ENCODE measurements at places on chromosomes 12 and 14.
A peak's percentile ranks its signal among the peaks of the same experiment; 100 is the strongest.

DNA sequence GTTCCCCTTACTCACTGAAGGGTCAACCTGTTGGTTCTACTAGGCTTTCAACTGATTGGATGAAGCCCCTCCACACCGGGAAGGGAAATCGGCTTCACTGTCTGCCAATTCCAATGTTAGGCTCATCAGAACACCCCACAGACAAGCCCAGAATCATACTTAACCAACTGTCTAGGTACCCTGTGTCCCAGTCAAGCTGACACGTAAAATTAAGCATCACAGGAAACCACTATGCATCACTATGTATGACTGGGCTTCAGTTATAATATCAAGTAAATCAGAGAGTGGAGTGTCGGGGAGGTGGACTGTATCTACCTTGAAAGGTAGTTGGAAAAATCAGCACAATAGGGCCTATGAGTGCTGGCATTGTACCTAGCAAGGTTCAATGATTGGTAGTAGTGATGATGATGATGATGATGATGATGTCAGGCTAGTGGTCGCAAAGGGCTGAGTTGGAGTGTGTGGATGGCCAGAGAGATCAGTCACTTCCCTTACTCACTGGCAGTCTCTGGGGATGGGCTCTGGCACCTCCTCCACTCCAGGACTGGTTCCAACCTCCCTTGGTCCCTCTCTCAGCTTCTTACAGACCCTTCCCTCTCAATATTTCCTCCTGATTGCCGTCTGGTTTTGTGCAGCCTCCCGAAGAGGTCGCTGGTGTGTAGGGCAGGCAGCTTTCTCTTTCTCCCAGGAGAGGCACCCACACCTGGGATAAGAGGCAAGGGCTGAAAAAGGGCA is 3.3 kb upstream of the ATG101 start:
- DNase-seq, result no peak

- DNase-seq, result no peak
These were observed 17.1 kb downstream of the POU6F1 start for GRCh38 chr12:51200806-51201205.

- no peak for DNase-seq
These were observed 572 bp upstream of the RASSF8 start for GRCh38 chr12:25957793-25958427.

DNA sequence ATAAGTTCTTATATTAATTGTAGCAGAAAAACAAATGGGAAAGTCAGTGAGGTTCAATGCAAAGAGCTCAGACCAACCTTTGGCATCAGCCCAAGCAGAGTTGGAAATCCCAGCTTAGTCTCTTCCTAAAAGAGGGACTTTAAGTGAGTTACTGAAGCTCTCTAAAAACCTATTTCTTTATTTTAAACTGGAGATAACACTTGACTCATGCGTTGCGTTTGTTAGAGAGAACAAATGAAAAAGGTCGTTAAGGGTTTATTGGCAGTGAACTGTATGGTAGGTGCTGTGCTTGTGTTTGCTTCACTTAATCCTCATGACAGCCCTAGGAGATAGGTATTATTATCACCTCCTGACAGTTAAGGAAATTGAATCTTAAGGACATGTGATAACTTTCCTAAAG is 396.5 kb downstream of the RAD51B start:
- DNase-seq, result no peak

DNA sequence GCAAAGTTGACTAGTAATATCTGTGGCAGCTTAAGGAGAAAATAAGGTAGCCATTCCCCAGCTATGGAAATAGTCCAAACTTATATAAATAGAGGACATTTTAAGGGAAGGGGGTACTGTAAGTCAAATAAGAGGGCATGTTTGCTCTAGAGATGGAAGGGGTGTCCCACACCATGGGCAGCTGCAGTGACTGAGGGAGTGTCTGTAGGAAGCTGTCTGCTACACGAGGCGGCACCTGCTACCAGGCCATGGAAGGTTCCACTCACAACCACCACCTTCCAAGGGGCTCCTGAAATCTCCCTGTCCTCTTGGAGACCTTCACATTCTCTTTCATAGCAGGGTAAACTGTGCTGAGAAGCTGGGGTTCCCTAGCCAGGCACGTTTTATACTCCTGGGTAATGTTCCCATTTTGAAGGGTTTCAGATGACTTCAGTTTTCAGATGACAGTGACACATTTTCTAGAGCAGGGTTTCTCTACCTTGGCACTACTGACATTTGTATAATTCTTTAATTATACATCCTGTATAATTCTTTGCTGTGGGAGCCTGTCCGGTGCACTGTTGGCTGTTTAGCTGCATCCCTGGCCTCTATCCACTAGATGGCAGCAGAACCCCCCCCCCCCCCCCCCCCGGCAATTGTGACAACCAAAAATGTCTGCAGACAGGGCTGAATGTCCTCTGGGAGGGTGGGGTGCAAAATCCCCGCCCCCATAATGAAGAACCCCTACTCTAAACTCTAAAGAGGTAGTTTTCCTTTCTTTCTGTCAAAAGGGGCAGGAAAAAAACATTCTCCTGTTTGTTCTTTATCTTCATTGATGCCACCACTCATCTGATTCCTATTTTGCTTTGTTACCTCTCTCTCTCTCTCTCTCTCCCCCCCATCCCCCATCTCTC is 11.6 kb upstream of the SMCO2 start:
- peak; percentile 2 for DNase-seq

DNA sequence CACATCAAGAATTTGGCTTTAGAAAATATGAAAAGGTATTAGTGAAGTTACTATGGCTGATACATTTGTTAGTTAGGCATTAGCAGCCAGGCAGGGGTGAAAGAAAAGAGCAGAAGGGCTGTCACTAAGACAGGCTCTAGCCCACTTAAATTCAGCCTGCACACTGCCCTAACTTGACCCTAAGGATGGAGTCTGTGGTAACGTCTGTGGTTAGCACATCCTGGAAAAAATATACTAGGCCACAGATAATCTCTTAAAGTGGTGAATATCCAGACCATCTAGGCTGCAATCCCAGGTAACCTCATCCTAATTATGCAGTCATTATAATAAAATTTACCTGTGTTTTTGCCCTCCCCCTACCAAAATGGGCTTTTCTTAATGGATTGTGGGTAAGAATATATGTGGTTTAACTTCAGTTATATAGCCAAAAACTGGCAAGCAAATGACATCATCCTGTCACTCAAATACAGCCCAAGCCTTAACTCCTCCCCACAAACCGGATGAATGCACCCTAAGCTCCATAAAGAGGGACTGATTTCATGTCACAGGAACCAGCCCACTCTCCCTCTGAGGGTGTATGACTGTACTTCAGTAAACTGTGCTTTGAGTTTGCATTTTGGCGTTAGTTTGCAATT is 440.9 kb downstream of the LRFN5 start:
- DNase-seq, result no peak

GRCh38 chr12:39672976-39673375 is 53.4 kb upstream of the ABCD2 start:
- DNase-seq, result no peak

DNA sequence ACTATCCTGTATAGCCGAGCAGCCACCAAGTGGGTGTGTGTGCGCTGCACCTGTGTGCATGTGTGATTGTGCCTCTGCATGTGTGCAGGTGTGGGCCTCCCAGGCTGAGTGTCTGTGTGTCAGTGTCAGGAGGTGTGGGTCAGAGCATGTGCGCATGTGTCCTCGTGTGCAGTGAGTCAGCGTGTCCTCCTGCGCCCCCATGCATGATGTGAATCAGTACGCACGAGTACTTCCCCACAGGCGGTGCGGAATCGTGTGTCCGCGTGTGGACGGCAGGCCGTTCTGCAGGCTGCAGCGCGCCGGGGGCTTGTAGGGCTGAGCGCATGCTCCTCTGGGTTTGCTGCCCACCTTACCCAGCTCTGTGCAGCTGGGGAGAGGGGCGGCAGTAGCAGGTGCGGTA is 34.2 kb downstream of the DTX1 start:
- DNase-seq, result peak; percentile 17

- DNase-seq, result no peak
These were observed 47.5 kb downstream of the PRMT8 start for GRCh38 chr12:3538466-3539030.

GRCh38 chr14:36271222-36271621 is 49.2 kb downstream of the MBIP start:
- DNase-seq, result no peak

Data from CD4-positive, alpha-beta T cell treated with Interleukin-1 beta for 1 hour (primary cell).